Stimulated activated CD8-positive, alpha-beta memory T cell treated with anti-CD3 and anti-CD28 coated beads, Interleukin-2, amount 100 ng/mL, for 1 hour (primary cell): ENCODE measurements at places on chromosomes 5 and 9.

DNA sequence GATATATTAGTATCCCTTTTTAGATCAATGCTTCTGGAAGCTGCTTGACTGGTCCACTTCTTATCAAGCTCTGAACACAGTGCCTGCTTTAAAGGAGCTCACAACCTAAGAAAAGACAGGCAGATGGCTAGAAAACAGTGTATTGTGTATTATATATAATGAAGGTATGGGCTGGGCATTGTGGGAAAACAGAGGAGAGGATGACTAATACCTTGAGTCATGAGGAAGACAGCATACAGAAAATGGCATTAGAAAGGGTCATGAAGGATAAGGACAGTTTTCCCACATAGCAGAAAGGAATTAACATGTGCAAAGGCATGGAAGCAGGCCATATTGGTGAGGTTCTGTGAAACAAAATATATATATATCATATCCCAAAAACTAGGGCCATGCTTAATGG lies 309.6 kb downstream of the MLLT3 start:
- DNase-seq, result no peak

GRCh38 chr9:135905380-135906258 lies 1.7 kb downstream of the CAMSAP1 start:
- DNase-seq, result no peak

DNA sequence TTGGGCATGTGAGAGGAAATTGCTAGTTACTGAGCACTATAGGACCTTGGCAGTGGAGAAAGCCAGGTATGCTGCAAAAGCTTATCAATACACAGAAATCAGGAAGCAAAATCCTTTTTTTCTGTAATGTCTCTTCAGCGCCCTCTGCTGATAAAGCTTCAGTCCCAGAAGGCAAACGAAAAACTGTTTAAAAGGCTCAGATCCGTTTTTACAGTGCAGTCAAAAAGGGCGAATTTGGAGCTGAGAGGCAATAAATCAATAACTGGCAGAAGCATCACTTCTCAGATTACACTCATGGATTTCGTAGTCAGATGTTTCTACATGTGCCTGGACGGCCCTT lies 1.1 kb upstream of the MAN2A1 start:
- no peak for DNase-seq

DNA sequence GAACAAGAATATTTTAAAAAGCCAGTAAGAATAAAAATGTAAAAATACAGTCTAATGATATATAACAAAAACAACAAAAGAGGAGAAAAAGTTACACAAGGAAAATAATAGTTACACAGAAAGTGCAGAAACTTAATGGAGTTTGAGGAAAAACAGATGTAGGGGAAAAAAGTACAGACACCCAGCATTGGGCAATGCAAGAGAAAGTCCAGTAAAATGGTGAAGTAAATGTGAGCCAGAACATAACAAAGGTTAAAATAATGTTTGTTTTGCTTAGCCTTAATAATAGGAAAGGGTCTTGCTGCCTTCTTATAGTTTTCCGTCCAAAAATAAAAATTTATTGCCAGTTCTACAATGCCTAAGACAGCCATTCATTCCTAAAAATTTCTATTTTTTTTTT lies 364.2 kb downstream of the NNT start:
- no peak for DNase-seq

DNA sequence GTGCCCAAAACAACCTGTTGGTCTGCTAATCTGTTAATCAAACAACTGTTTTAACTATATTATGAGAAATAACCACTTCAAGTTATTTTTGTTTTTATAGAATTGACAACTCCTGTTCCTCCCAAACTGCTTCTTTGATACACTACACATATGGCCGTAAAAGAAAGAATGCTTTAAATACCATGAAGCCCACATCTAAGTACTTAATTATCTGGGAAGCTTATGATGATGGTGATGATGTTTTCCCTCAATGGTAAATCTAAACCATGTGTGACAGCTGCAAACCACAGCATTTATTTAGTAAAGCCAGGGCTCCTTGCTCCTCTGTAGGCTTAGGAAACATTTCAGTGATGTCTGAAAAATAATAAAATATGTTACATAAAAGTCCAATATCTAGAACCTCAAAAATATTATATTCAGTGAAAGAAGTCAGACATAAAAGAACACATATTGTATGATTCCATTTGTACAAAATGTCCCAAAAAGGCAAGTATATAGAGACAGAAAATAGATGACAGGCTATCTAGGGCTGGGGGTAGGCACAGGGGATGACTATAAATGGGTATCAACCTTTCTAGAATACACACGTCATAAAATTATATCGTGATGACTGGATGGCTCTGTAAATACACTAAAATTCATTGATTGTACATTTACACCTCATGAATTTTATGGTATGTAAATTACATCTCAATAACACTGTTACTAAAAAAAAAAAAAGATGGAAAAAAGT lies 154.1 kb downstream of the EFNA5 start:
- DNase-seq, result no peak

DNA sequence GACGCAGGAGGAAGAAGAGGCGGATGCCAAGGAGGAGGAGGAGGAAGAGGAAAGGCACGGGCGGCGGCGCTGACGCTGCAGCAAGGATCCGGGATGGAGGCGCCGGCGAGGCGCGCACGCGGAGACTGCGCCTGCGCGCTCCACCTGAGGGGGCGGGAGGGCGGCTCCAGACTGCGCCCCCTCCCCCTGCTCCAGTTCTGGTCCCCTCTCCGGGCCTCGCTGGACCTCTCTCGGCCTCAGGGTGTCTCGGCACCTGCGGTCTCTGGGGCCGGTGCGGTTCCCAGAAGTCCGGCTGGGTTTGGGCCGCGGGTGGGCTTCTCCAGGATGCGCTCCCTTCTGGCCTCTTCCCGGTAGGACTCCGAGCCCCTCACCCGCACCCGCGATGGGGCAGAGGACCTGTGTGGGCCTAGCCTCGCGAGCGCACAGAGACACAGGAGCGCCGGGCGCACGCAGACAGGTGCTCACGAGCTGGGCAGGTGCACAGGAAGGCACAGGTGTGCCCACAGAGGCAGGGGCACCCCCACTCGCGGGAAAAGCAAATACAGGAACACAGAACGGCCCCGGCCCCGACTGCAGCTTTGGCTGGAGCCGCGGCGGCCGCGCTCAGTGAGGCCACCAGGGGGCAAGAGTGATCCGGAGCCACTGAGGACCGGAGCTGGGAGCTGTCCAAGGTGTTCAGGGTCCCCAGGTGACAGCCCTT lies at the start of gene NPDC1:
TSS of gene NPDC1 (minus strand) at position 90 of the 700 bp plus-strand sequence. CDS start 188 bp downstream, outside the sequence.
- peak; percentile 53 for DNase-seq

GRCh38 chr5:76229900-76230299 lies 146.7 kb downstream of the SV2C start:
- DNase-seq, result no peak

GRCh38 chr5:66989781-66990180 lies 206.8 kb downstream of the CD180 start:
- no peak for DNase-seq

DNA sequence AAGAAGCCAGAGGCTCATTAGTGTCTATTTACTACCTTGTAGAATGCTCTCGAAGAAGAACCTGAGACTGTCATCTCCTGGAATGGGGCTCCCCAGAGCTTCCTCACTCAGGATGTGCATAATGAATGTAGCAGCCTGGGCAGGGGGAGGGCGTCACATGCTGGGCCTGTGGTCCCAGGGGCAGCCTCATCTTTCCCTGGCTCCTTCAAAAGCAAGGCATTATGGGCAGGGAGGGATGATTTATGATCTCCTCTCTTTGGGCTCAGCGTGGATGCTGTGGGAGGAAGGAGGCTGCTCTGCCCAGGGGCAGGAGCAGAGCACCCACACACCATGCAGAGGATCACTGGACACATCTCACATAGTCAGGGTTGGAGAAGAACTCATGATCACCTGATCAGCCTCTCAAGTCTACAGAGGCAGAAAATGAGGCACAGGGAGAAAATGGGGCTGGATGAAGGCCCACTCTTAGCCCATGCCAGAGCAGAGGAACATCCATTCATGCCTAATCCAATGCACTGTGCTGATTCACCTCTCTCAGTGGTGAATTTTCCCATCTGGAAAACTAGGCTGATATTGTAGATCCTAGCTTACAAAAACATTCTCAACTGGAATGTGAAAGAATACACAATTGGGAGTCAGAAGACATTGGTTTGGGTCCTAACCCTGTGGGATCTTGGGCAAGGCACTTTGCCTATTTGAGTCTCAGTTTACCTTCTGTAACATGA lies 173.7 kb downstream of the CARTPT start:
- DNase-seq, result no peak

DNA sequence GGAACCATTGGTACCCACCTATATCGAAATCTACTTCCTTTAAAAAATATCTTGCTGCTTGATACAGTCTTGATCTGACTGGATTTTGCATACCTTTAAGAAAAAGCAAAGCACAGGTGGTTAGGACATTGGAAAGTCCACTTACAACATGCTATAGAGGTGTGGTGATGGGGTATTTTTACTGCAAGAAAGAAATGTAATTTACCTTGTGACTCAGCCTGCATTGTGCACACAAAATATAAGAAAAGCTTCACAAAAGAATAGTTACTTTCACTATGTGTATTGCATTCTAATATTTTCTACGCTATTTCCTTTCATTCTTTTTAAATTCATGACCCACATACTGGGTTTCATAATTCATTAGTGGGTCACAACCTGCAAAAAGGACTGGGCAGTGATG lies 236.2 kb upstream of the RASEF start:
- no peak for DNase-seq

DNA sequence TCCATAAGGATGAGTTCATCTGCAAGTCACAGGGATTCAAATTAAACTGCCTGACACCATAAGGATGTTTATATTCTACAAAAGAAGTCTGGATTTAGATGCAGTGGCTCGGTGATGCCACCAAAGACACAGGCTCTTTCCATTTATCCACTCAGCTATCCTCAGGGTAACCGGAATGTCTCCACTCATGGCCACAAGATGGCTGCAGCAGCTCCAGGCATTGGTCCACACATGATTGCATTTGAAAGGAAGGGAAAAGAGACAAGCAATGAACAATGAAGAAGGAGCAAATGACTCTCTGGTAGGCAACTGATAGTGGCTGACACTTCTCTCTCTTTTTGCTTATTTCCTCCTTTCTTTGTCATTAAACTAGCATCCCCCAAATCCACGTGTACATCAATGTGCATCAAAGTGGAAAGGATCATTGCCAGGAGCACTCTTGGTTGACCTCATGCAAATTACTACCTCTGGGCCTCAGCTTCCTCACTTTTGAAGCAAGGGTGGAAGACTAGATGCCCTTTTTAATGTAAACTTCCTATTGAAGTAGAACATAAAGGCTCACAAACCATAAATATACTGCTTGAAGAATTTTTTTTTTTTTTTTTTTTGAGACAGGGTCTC lies 7.2 kb upstream of the SNX30 start:
- no peak for DNase-seq

GRCh38 chr9:137163365-137163715 lies 6.5 kb downstream of the LRRC26 start:
- DNase-seq, result no peak

DNA sequence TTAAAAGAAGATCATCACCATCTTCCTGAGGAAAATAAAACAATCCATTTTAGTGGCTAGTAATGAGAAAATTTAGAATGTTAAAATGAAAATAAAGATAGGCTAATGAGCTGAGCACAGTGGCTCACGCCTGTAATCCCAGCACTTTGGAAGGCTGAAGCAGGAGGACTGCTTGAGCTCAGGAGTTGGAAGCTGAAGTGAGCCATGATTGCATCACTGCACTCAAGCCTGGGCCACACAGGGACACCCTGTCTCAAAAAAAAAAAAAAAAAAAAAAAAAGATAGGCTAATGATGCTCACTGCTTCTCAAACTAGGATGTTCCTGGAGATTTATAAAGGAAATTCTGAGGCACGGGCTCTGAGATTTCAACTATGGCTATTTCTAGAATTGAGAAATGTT lies 50.3 kb downstream of the CPLANE1 start:
- no peak for DNase-seq
